Stimulated activated CD4-positive, alpha-beta T cell treated with anti-CD3 and anti-CD28 coated beads, Interleukin-15, amount 100 ng/mL, for 48 hours (primary cell): ENCODE measurements at places on chromosomes 1 and 21.

- DNase-seq, result no peak
Measured at GRCh38 chr1:156372265-156372586, 3.2 kb downstream of the RHBG start.

GRCh38 chr1:167499664-167500101, 18.6 kb downstream of the CD247 start:
- no peak for DNase-seq

GRCh38 chr21:35026617-35027562, 22.2 kb downstream of the RUNX1 start:
- no peak for DNase-seq

GRCh38 chr1:31689854-31690253, 14.0 kb downstream of the COL16A1 start:
- no peak for DNase-seq

DNA sequence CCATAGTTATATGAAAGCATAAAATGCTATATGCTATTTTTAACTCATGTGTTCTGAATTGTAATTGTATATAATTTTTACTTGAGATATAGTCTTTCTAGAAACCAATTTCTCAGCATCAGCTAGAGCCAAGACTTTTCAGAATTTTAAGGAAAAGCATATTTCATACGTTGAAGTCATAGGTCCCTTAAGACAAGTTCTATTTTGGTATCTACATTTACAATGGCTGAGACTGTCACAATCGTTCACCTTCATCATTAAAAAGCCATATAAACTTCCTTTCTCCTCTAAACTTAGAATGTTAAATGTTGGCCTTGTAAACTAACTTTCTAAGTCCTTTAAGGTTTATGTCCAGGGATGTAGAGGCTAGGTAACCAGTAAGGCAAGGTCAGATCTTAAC, 104.1 kb downstream of the LRRC40 start:
- DNase-seq, result no peak

- no peak for DNase-seq
Measured at GRCh38 chr1:85379203-85380136, 85.5 kb downstream of the DDAH1 start.

GRCh38 chr1:27773826-27774445, 917 bp downstream of the STX12 start:
- DNase-seq, result no peak

GRCh38 chr1:189775343-189775742, 702.3 kb downstream of the BRINP3 start:
- DNase-seq, result no peak

DNA sequence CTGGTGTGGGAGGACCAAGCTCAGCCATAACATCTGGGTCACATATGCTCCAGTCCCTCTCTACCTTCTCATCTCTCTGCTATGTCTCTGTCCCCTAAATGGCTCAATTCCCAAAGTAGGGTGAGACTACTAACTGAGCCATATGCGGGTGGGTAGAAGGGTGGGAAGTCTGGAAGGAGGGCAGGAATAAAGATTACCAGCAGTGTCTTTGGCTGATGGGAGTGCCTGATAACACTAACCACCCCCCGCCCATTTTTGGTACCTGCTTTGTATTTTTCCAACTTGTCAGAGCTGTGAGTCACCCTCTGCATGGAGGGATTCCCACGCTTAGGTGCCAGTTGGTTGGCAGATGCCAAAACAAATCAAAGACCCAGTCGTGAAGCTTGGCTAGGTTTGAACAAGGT, 14.9 kb upstream of the SSBP3 start:
- no peak for DNase-seq

DNA sequence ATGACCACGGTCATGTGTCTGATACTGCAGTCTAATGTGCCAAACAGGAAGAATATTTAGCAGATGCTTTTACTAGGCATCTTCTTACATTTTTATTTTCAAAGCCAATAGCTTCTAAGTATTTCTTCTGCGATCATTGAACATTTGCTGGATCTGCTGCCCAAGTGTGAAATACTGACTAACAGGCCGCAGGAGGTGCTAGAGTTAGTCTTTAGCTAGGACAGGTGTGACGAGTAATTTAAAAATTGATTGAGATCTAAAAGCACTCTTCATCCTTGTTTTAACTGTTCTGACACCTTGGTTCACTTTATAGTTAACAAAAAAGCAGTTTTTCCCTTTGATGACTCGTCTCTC, 748 bp upstream of the FAM78B start:
- no peak for DNase-seq

DNA sequence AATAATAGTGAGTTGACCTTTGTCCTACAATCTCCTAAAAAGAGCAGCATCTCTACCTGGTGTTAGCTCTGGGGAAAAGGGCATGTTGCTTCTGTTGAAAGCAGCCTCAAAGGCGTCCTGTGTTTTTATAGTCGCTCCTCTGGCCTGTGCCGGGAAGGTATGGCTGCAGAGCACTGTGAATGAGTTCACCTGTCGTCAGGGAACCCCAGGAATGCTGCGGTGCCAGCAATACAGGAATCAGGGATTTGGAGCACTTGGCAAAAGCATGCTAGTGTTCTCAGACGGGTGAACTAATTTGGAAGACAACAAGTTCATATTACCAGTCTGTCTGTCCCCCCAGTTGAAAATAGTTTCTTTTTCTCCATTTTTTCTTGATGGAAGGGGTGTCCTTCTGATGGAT, 60.3 kb upstream of the PGD start:
- DNase-seq, result no peak

DNA sequence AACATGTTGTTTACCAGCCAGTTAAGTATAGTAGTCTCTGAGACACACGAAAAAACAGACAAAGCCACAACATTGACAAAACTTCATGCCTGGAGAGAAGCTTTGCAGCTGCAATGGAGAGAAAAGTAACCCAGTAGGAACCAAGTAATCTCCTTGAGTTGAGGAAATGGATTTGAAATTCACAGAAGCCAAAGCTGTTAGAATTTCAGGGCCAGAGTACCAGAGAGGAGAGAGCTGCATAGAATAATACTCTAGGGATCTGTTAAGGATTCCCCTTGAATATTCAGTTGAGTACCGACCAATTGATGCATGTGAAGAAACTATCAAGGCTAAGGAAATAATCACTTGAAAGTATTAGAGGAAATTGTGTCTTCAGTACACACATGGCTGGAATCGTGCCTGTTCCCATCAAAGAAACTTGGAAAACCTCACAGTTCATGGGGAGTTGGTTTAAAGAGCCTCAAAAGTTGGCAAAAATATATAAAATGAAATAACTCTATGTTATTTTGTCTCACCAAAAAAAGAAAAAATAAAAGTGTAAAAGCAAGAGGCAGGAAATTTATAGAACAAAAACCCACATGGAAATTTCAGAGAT, 324.0 kb upstream of the NEGR1 start:
- DNase-seq, result no peak

- DNase-seq, result no peak
Measured at GRCh38 chr1:72433591-72433990, 151.3 kb upstream of the NEGR1 start.

DNA sequence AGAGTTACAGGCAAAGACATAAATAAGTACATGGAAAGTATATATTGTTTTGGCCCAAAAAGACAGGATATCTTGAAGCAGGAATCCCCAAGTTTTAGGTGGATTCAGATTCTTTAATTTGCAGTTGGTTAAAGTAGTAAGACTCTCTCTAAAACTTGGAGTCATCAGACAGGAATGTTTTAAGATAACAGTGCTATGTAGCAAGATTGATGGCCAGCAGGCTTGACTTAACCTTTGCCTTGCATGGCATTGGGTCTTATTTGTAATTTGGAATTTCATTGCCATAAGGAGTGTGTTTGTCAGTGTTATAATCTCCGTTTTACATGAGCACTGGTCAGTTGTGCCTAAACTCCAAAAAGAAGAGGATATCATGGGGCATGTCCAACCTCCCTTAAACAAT, 727.6 kb upstream of the CHRM3 start:
- no peak for DNase-seq

DNA sequence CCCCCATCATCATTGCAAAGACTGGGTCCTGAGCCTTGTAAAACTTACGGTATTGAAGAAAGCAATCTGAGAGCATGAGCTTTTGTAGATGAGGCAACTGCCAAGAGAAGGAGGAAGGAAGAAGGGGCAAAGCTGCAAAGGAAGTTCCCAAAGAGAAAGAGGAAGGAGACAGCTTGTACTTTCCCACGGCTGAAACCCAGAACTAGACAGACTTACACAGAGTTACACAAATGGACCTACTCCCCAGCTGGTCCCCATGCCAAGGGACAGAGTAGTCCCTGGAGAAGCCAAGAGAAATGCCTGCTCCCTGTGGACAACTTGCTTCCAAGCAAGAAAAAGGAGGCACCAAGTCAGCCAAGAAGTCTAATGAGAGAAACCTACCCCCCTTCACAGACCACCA, 22.6 kb downstream of the SLC5A9 start:
- no peak for DNase-seq

- DNase-seq, result no peak
Measured at GRCh38 chr1:90591355-90591969, 125.6 kb downstream of the BARHL2 start.

DNA sequence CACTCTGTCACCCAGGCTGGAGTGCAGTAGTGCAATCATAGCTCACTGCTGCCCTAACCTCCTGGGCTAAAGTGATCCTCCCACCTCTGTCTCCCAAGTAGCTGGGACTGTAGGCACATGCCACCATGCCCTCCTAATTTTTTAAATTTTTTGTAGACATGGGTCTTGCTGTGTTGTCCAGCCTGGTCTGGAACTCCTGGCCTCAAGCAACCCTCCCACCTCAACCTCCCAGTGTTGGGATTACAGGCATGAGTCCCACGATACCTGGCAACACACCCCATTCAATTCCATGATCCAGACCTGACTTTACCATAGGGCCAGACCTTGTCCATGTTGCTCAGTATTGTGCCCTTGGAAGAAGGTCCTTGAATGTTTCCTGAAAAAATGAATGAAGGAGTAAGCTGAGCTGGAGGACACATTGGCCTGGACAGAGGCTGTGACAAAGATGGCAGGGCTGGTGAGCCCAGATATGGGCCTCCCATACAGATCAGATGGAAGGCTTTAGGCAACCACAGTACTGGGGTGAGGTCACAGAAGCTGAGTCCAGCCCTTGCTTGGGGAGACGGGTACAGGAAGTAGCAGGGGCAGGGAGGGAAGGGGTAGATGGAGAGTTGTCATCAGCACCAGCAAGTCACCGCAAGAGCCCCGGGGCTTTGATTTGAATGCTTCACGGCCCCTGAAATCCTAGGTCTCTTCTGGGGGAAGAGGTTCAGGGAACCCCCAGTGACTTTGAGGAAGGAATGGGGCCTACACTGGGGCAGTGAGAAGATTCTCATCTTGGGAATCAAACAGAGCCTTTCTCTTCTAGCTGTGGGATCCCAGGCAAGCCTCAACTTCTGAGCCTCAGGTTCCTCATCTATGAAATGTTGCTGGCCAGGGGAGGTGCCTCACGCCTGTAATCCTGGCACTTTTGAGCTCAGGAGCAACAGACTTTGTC, 40.1 kb upstream of the DMBX1 start:
- DNase-seq, result no peak

DNA sequence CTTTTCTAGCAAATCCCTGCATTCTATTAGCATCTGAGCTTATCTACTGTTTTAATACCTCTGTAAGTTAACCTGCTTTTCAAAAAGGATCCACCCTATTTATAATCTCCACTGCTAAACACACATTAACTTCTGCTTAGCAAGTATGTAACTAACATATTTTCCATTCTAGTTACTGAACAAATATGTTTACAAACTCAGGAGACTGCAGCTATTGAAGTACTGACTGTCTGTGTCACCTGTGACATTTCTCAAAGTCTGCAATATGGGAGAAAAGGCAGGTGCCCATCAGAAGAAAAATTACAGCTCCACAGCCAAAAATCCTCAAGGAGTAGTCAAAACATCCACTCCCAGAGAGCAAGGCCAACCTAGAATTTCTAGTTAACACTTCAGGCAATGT, 88.3 kb downstream of the JAK1 start:
- DNase-seq, result no peak

- peak; percentile 28 for DNase-seq
Measured at GRCh38 chr1:155126556-155127104, 1.0 kb upstream of the EFNA1 start.

DNA sequence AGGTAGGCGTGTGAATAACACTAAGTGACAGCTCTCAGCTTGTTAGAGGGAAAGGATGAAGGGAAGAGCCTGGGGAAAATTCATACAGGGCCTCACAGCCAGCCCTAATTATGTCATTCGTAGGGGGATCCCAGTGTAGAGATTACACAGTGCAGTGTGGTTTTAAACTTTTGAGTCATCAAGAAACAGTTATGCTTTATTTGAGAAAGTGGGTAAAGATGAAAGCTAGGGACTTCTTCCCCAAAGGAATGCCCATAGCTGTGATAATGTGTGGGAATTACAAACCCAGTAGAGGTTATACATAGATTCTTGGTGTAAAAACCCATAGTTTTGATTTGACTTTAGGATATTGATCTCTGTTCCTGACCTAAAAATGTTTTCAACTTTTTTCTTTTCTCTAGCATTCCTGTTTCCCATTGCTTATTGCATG, 1.9 kb downstream of the TTF2 start:
- no peak for DNase-seq

DNA sequence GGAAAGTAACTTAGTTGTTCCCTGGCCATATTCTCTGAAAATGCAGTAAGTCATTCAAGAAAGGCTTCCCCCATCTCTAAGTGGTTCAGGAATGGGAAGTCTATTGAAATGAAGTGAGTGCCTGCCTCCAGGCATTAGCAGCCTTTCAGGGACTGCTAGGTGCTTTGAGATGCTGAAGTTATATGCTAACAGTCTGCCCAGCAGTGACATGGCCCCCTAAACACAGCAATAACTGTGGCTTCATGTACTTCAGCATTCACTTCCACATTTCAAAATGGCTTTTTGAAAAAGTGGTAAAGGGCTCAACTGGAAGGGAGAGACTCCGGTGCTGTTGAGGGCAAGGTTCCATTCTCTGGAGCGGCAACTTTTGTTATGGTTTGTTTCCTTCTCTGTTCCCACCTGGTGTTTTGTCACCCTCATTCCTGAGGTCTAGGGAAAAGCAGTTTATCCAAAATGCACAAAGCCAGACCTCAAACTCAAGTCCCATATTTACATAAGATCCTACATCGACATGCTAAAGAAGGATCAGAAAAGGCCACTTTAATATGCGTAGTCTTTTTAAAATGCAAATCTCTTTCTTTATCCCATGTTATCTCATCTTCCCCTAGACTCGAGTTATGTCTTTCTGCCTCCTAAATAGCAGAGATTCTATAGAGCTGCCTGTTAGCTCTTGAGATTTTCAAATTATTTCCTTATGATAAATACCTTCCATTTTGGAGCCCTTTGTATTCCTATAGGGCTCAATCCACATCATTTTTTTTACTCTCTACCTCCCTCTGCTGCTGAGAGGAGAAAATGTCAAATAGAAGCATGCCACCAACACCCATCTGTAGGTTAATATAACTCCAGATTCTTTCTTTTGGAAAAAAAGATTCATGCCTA, 34.2 kb upstream of the LRRC8C start:
- DNase-seq, result no peak

- DNase-seq, result no peak
Measured at GRCh38 chr1:226181996-226182714, 4.4 kb downstream of the ACBD3 start.

DNA sequence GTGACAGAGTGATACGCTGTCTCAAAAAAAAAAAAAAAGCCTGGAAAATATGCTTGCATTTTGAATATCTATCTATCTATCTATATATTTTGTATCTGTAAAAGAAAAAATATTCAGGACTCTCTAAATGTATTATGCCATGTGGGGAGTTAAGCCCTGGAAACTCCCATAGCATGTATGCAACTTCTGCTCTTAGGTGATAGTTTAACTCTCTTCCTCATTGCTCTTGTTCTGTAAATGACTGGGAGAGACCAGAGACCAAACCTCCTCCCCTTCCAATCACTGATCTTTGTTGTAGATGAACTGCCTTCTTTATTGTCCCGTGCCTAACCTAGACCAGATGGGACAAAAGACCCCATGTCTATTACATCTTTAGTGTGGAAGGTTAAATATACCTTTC, 37.6 kb upstream of the CAMTA1 start:
- DNase-seq, result no peak

- no peak for DNase-seq
Measured at GRCh38 chr1:66035616-66036245, 243.0 kb downstream of the PDE4B start.
